ENCODE measurements at places on chromosomes 13 and 19.

DNA sequence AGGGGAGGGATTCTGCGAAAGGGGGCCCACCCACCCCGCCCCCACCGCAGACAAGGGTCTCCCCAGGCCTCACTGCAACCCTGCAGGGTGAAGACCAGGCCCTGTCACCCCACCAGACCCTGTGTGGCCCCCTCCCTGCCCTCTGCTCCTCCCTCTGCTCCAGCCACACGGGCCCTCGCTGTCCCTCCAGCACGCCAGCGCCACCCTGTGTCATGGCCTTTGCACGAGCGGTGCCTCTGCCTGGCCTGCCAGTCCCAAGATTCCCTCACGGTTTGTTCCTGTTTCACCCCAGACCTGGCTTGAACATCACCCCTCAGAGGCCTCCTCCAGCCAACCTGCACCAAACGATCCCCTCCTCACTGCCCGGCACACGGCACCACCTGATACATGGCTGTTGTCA is 27.3 kb downstream of the PIP5K1C start:
- no peak for DNase-seq
- H3K36me3 ChIP-seq: no peaks in the 10 kb centered on the region

DNA sequence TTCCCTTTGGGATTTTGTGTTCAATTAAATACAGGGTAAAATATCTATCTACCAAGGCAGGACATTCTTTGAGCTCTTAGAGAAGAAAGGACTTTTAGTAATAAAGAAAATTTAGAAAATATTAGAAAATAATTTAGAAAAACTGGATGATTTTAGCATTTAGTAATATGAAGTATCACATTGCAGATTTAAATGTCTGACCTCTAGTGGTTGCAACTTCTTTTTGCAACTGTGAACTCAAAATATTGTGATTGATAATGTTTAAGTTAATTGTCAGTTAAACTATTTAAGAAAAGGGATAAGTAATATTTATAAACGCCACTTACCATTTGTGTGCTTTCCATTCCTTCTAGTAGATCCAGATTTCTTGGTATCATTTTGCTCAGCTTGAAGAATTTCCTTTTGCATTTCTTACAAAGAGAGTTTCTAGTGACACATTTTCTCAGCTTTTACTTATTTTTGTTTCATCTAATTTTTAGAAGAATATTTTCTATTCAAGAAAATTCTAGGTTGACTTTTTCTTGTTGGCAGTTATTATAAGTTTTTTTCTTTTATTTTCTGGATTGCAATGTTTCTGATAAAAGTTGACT is 10.3 kb upstream of the POSTN start:
- no peaks in the 10 kb centered on the region for H3K27me3 ChIP-seq
- no peak for DNase-seq
- no peaks in the 10 kb centered on the region for H3K4me1 ChIP-seq
- no peaks in the 10 kb centered on the region for H3K36me3 ChIP-seq
- no peak overlapping the region for H3K27ac ChIP-seq
- no peak overlapping the region for H3K4me3 ChIP-seq

DNA sequence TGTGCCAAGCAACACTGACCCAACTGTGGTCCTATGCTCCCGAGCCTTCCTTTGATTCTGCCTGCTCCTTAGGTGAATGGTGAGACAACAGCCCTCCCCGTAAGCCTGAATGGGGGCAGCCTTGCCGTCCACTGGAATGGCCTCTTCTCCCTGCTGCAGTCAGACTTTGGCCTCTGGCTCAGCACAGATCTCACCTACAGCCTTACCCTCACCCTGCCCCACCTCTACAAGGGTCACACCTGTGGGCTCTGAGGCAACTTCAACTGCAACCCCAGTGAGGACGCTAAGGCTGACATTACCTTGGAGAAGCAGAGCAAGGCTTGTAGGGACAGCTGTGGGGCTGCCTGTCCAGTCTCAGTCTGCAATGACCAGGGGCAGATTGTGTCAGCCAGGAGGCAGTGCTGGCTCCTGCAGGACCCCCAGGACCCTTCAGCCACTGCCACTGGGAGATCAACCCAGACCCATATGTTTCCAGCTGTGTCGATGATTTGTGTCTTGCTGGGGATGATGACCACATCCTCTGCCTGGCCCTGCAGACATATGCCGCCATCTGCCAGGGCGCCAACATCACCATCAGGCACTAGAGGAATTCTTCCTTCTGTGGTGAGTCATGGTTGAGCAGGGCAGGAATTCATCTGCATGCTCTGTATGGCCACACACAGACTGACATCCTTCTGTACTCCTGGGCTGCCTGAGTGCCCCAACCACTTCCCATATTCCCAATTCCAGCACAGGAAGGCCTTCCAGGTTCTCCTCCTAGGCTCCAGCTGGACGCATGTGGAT is 27.3 kb upstream of the FXYD3 start:
- no peaks in the 10 kb centered on the region for H3K4me1 ChIP-seq
- no peak overlapping the region for H3K27ac ChIP-seq
- H3K4me3 ChIP-seq: no peak overlapping the region
- H3K27me3 ChIP-seq: no peaks in the 10 kb centered on the region

GRCh38 chr19:7850000-7850813 is 20.2 kb downstream of the EVI5L start:
- H3K36me3 ChIP-seq: no peaks in the 10 kb centered on the region
- H3K27me3 ChIP-seq: no peaks in the 10 kb centered on the region
- DNase-seq: no peak
- H3K4me1 ChIP-seq: peaks cover 5% of the 10 kb centered on the region

GRCh38 chr19:42093505-42093904 is 17.5 kb downstream of the ZNF574 start:
- no peak overlapping the region for H3K27ac ChIP-seq
- no peak for DNase-seq
- no peaks in the 10 kb centered on the region for H3K36me3 ChIP-seq
- no peak overlapping the region for H3K4me3 ChIP-seq
- H3K4me1 ChIP-seq: peaks cover 10% of the 10 kb centered on the region

DNA sequence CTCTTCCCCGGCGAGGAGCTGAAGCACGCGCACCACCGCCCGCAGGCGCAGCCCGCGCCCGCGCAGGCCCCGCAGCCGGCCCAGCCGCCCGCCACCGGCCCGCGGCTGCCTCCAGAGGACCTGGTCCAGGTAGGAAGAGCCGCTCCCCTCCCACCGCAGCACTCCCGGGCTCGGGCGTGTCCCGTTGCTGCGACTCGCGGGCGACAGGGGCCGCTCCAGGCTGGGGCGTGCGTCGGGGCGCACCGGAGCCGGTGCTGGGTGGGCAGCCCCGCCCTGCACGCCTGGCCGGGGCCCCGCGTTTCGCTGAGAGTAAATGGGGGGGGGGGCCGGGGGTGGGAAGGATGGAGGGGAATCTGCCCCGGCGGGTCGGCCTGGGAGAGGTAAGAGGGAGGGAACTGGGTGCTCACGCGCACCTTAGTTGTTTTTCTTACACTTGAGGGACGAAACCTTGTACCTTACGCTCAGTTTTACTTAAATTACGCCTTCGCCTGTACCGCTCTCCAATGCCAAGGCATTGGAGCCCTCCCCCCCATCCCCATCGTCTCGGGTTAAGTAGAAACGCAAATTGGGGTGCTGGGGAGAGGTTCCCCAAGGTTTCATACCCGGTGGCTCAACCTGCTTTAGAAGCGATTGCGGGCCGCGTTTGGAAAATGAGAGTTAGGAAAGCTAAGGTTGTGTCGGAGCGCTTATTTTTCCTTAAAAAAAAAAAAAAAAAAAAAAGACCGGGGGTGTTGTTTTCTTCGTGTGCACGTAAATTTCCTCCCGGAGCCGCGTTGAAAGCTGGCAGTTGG is 850 bp downstream of the KLF5 start:
- peaks cover 3% of the 10 kb centered on the region for H3K27me3 ChIP-seq
- peak; percentile 86 for DNase-seq
- peaks cover 19% of the 10 kb centered on the region for H3K4me1 ChIP-seq
- no peaks in the 10 kb centered on the region for H3K36me3 ChIP-seq
- peak overlapping the region; percentile 71 for H3K27ac ChIP-seq

GRCh38 chr19:40257096-40257517 is 28.0 kb downstream of the AKT2 start:
- no peaks in the 10 kb centered on the region for H3K27me3 ChIP-seq
- H3K4me3 ChIP-seq: no peak overlapping the region
- peaks cover 13% of the 10 kb centered on the region for H3K36me3 ChIP-seq
- H3K27ac ChIP-seq: no peak overlapping the region

GRCh38 chr13:24161980-24162525 is 1.5 kb downstream of the SPATA13 start:
- H3K36me3 ChIP-seq: peaks cover 22% of the 10 kb centered on the region
- DNase-seq: peak; percentile 45
- peak overlapping the region; percentile 99 for H3K27ac ChIP-seq
- peaks cover 21% of the 10 kb centered on the region for H3K4me1 ChIP-seq

All from pancreas (tissue), 10 donors.